ENCODE measurements at places on chromosomes 12 and 14.

GRCh38 chr12:22709292-22709691 lies 84.3 kb downstream of the ETNK1 start:
- DNase-seq, result no peak

DNA sequence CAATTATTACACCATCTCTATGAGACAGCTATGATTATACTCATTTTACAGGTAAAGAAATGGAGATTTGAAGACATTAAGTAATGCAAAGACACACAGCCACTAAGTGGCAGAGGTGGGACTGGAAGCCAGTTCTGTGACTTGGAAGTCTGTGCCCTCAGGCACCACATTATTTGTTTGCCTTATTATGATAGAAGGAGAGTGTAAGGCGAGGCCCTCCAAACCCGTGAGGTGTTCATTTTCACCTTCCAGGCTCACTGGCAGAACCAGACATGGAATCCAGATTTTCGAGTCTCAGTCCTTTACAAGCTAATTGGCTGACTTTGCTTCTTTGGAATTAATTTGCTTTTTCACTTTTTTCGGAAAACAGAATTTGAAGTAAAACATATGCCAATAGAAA lies 107.9 kb downstream of the CAND1 start:
- no peak for DNase-seq

GRCh38 chr14:33406766-33407165 lies 468.1 kb downstream of the NPAS3 start:
- no peak for DNase-seq

GRCh38 chr14:20002319-20002718 lies 356 bp downstream of the OR4Q2 start:
- no peak for DNase-seq

GRCh38 chr12:122849352-122850047 lies 14.2 kb downstream of the HIP1R start:
- no peak for DNase-seq

DNA sequence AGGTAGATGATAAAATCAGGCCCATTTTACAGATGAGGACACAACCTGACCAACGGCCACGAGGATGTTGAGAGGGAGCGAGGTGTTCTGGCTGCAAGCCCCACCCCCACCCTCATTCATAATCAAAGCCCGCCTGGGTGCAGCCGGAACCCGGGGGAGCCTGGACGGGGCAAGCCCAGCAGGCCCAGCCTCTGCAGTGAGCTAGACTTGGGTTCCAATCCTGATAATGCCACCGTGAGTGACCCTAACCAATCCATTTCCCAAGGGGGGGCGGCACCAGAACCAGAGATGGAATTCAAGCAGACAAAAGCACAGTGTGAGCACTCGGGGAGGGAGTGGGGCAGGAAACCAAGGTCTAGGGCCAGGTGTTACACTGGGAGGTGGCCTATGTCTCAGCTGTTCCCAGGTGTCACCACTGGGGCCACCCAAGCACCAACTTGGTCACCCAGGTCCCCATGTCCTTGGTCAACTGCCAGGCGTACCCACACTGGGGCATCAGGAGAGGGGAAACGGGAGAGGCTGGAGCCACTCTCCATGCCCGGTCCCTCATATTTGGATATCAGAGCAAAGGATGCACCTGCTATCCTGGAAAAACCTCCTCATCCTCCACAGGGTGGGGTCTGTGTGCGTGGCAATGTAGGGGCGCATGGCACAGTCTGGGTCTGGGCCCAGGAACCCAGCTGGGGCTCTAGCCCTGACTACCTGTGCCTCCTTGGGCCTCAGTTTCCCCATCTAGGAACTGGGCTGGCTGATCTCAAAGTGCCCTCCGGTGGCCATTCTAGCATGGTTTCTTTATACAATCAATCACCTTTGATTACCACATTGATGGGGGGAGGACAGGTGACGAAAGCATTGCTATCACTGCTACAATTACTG lies 58.4 kb downstream of the FAM222A start:
- DNase-seq, result no peak

DNA sequence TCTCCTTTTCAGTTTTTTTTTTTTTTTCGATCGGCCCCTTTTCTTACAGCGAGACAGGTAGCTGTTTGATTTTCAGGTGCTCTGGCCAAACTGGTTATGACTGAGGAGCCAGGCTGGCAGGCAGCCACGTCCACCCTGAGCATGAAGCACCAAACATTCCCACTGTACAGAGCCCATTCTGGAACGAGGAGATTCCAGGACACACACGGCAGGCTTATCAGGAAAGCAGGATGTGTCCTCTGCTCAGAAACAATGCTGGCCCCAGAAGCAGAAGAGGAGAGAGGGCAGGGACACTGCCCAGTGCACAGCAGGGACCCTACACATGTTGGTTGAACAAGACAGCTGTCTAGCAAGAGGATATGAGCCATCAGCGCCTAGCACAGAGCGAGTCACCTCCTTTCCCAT lies 3.7 kb upstream of the KRT2 start:
- DNase-seq, result no peak
